ENCODE measurements at places on chromosomes 5 and 9. TPM values are rescaled to one million over a fixed set of nuclear protein-coding genes. Genes with fewer than 3 reads are reported as not detected.

- no peak for DNase-seq
- H3K27ac ChIP-seq, result no peak overlapping the region
- H3K4me1 ChIP-seq, result peaks cover 14% of the 10 kb centered on the region
- no peaks in the 10 kb centered on the region for H3K27me3 ChIP-seq
- H3K36me3 ChIP-seq, result no peaks in the 10 kb centered on the region
Observed at GRCh38 chr9:77643871-77644270, 4.3 kb downstream of the GNA14 start.

GRCh38 chr5:142852416-142853198, 82.4 kb downstream of the ARHGAP26 start:
- no peaks in the 10 kb centered on the region for H3K36me3 ChIP-seq
- no peak overlapping the region for H3K4me3 ChIP-seq
- H3K27me3 ChIP-seq, result no peaks in the 10 kb centered on the region
- no peak for DNase-seq
- H3K4me1 ChIP-seq, result no peaks in the 10 kb centered on the region
- no peak overlapping the region for H3K27ac ChIP-seq

The PCDHA6 gene
- total RNA-seq, result 0.78 TPM

DNA sequence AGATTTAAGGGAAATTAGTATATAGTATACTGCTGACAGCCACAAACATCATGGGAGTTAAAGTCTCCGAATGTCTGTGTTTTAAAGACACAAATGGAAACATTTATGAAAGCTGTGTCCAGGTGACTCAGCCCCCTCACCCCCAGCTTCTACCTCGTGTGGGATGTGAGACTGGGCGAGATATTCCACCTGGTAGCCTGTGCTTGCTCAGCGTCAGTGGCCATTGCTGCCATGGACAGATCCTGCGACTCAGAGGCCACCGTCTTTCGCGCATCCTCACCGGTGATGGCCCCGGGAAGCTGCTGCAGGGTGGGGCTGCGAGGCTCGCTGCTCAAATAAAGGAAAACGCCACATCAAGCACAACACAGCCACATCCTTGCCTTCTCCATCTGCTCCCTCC, 31.2 kb upstream of the EXOC3 start:
- no peak overlapping the region for H3K4me3 ChIP-seq
- no peaks in the 10 kb centered on the region for H3K27me3 ChIP-seq
- no peaks in the 10 kb centered on the region for H3K4me1 ChIP-seq
- H3K27ac ChIP-seq, result no peak overlapping the region
- no peaks in the 10 kb centered on the region for H3K36me3 ChIP-seq
- DNase-seq, result no peak

DNA sequence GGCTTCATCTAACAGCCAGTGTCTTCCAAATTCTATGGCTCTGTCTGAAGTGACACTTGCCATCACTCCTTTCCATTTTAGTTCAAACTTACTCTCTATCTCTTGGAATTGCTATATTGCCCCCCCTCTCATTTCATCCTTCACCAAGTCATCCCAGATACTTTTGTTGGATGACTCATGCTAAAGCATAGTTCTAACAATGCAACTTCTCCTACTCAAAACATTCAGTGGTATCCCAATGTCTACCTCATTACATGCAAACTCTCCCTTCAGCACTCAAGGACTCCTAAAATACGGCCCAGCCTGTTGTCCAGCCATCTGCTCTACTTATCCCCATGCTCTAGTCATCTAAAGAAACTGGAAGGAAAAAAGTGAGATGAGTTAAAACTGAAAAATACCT, 171.6 kb downstream of the RASEF start:
- H3K27me3 ChIP-seq, result no peaks in the 10 kb centered on the region
- no peak overlapping the region for H3K4me3 ChIP-seq
- no peaks in the 10 kb centered on the region for H3K36me3 ChIP-seq
- no peak for DNase-seq
- no peak overlapping the region for H3K27ac ChIP-seq

DNA sequence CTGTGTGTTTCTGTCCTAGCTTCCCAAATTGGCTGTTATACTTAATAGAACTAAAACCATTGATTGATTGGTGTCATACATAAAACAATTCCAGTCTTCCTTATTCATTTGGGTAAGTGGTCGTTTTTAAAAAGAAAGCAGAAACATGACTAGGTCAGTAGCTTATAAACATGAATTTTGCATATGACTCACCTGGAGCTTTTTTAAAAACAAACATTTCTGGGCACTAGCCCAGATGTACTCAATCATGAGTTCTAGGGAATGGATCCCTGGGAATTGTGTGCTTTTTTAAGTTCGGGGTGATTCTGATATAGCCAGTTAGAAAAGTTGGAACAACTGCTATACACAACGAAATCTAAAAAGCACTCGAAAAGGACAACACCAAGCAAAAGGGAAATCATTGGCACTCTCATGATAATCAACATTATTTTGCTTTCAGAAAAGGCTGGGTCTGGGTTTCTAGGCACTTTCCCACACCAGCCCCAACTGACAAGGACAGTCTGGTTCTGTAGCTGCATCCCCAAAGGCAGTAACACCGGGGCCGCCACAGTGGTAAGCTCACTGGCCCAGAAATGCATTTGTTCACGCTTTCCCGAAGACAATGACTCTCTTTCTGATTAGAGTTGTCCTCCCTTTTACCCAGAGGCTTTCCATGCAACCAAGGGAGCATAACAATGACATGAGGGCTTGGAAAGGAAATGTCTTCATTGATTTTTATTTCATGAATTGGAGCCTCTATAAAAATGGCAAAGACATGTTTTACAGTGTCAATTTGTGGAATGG, 664.9 kb upstream of the WWC1 start:
- H3K4me1 ChIP-seq, result no peaks in the 10 kb centered on the region
- H3K4me3 ChIP-seq, result no peak overlapping the region
- no peak for DNase-seq
- H3K27ac ChIP-seq, result no peak overlapping the region

DNA sequence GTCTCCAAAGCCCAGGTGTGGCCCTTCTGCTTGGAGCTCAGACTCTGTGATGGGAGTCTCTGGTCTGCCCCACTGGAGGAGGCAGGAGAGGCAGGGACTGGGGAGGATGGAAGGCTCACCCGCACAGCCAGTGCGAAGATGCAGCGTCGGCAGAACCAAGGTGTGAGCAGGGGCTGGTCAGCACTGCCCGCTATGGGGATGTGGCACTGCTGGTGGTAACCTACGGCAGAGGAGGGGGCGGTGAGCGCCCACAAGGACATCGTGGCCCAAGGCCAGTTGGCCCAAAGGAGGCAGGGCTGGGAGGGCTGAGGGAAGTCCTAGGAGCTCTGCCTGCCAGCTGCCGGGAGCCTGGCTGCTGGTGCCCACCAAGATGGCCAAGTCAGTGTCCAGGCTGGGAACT, 7.3 kb downstream of the PHF19 start:
- no peak overlapping the region for H3K4me3 ChIP-seq
- H3K36me3 ChIP-seq, result no peaks in the 10 kb centered on the region
- H3K27me3 ChIP-seq, result no peaks in the 10 kb centered on the region
- peak; percentile 16 for DNase-seq

The SAP30L gene
- total RNA-seq, result 32.4 TPM
